T-helper 1 cell treated with Interleukin-12 subunit alpha and Interleukin-12 subunit beta and Interleukin-4 antibody, amounts not matched to agents 30 ng/mL and 1 ng/mL, for 36 hours (primary cell): ENCODE measurements at places on chromosomes 3 and 15. TPM values are rescaled to one million over a fixed set of nuclear protein-coding genes. Genes with fewer than 3 reads are reported as not detected.

Gene VIPR1
- 4.4 and 5.0 TPM in 2 replicates for total RNA-seq

Gene CTDSPL
- 4.5 and 4.6 TPM in 2 replicates for total RNA-seq

Gene IQGAP1
- 196 TPM in 2 replicates for total RNA-seq

Gene CCR3
- total RNA-seq: 0.24 and 0.27 TPM in 2 replicates

Gene MYEF2
- total RNA-seq: 26.7 and 28.2 TPM in 2 replicates

Gene PARP15
- total RNA-seq: 43.2 and 43.5 TPM in 2 replicates

Gene CNTN3
- total RNA-seq: not detected in 2 replicates

Gene WNT5A
- not detected in 2 replicates for total RNA-seq

Gene ZIC4
- total RNA-seq: not detected in 2 replicates

Gene STARD5
- 5.6 and 6.1 TPM in 2 replicates for total RNA-seq

Gene IGSF10
- not detected in 2 replicates for total RNA-seq

Gene STXBP5L
- total RNA-seq: not detected in 2 replicates

Gene GOLGA8T
- total RNA-seq: 0.20 TPM in 1 of 2 replicates, not detected in the other

Gene FURIN
- total RNA-seq: 933 and 935 TPM in 2 replicates

Gene C3orf85
- not detected in 2 replicates for total RNA-seq

Gene TAGLN3
- 0.66 and 0.73 TPM in 2 replicates for total RNA-seq

Gene MINAR1
- total RNA-seq: 0.88 and 1.3 TPM in 2 replicates

Gene PLA2G4B
- 12.9 and 15.6 TPM in 2 replicates for total RNA-seq

Gene ALCAM
- total RNA-seq: 12.5 and 12.7 TPM in 2 replicates

Gene NPAP1
- total RNA-seq: not detected in 2 replicates

Gene STAC
- not detected in 2 replicates for total RNA-seq

Gene RASGRF1
- total RNA-seq: 0.07 and 0.12 TPM in 2 replicates
